ENCODE measurements at places on chromosomes 12 and 14. TPM values are rescaled to one million over a fixed set of nuclear protein-coding genes. Genes with fewer than 3 reads are reported as not detected.
A peak's percentile ranks its signal among the peaks of the same experiment; 100 is the strongest.

The ACSM4 gene
- not detected for total RNA-seq

- H3K36me3 ChIP-seq = no peaks in the 10 kb centered on the region
- H3K27me3 ChIP-seq = no peaks in the 10 kb centered on the region
- DNase-seq = no peak
- H3K4me3 ChIP-seq = no peak overlapping the region
- no peak overlapping the region for H3K27ac ChIP-seq
- no peaks in the 10 kb centered on the region for H3K4me1 ChIP-seq
Measured at GRCh38 chr14:62431496-62431895, 613.8 kb downstream of the KCNH5 start.

The SIX6 gene
- not detected for total RNA-seq

DNA sequence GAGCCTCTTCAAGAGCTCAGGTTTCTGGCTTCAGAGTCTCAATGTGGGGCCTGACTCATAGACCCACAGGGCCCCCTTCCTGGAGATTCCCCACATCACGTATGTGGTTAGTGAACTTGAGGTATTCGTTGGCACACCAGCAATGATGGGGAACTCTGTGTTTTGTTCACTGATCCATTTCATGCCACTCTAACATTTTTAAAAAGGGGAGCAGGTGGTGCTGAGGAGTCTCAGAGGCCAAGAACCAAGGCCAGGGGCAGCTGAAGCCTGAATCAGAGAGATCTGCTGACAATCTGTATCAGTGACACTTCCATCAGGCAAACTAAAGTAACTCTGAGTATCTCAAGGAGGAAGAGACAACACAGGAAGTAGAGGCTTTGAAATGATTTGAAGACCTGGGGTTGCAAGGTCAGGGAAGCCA lies 323.4 kb downstream of the VRK1 start:
- H3K4me1 ChIP-seq = no peaks in the 10 kb centered on the region
- DNase-seq = no peak
- H3K27me3 ChIP-seq = no peaks in the 10 kb centered on the region
- no peak overlapping the region for H3K4me3 ChIP-seq

DNA sequence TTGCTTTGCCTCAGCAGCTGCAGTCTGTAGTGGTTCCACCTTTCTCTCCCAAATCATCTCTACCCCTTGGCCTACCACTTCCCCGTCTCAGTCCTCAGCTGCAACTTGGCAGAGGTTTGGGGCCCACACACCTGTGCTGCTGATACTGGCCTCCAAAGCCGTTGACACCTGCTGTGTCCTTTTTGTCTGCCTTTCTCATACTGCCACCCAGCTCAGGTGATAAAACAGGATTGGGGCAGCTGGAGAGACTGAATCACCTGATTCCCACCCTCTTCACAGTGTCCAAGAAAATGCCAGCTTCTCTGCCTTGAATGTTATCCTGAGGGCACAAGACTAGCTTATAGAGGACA lies 103.7 kb downstream of the ETV6 start:
- peak overlapping the region; percentile 82 for H3K27ac ChIP-seq
- H3K27me3 ChIP-seq = no peaks in the 10 kb centered on the region
- H3K36me3 ChIP-seq = no peaks in the 10 kb centered on the region
- H3K4me1 ChIP-seq = peaks cover 88% of the 10 kb centered on the region
- H3K4me3 ChIP-seq = no peak overlapping the region

- no peaks in the 10 kb centered on the region for H3K36me3 ChIP-seq
- DNase-seq = no peak
- H3K4me3 ChIP-seq = no peak overlapping the region
- H3K27me3 ChIP-seq = no peaks in the 10 kb centered on the region
- peak overlapping the region; percentile 16 for H3K27ac ChIP-seq
Measured at GRCh38 chr12:82682851-82683261, 3.9 kb upstream of the TMTC2 start.

GRCh38 chr14:61925732-61926435 lies 163.7 kb downstream of the SNAPC1 start:
- no peak for DNase-seq
- no peaks in the 10 kb centered on the region for H3K27me3 ChIP-seq
- H3K4me3 ChIP-seq = no peak overlapping the region
- H3K36me3 ChIP-seq = no peaks in the 10 kb centered on the region

All from sigmoid colon (tissue), 7 donors.